ENCODE measurements at places on chromosomes 16 and 17. TPM values are rescaled to one million over a fixed set of nuclear protein-coding genes. Genes with fewer than 3 reads are reported as not detected.

DNA sequence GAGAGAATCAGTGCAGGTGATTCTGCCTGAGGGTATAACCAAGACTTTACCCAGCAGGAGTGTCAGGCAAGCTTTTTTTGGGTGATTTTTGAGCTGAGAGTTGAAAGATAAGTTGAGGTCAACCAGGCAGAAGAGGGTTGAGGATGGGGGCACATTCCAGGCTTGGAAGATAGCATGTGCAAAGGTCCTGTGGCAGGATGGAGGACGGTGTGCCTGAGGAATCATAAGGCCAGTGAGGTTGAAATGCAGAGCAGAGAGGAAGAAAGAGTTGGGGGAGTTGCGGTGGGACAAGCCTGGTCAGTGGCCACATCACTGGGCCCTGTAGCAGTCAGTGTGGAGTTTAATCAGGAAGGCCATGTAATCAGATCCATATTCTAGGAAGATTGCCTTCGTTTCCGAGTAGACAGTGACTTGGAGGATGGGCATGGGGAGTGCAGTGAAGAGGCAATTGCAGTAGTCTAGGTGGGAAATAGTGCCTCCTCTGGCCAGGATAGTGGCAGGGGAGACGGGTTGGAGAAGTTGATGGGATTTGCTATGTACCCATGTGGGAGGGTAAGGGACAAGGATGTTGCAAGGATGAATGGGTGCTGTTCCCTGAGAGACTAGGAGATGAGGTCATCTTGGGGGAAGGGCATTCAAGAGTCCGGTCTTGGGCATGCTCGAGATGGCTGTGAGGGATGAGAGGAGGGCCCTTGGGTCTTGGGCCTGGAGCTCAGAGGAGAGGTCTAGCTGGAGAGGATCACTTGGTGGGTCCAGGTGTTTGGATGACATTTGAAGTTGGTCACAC, 3.9 kb downstream of the PLEKHG4 start:
- no peak for DNase-seq

DNA sequence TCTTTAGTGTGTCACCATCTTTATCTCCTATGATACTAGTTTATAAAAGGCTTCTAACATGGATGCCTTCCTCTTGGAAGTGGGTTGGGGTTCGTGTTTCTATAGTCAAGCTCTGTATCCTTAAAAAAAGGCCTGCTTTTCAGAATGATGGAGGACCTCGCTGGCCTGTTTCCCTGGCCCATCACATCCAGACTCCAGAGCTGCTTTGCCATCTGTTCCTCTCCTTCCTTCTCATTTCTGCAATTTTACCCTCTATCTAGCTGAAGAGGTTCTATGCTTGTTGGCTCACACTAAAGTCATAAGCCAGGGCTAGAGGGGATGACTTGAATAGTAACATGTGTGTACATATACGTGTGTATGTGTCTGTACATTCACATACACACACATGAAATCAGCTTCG, 450.8 kb upstream of the HSBP1 start:
- no peak for DNase-seq

GRCh38 chr16:8377864-8378263, 212.4 kb downstream of the TMEM114 start:
- no peak for DNase-seq

- no peak for DNase-seq
Observed at GRCh38 chr16:52446080-52446479, 100.9 kb downstream of the TOX3 start.

DNA sequence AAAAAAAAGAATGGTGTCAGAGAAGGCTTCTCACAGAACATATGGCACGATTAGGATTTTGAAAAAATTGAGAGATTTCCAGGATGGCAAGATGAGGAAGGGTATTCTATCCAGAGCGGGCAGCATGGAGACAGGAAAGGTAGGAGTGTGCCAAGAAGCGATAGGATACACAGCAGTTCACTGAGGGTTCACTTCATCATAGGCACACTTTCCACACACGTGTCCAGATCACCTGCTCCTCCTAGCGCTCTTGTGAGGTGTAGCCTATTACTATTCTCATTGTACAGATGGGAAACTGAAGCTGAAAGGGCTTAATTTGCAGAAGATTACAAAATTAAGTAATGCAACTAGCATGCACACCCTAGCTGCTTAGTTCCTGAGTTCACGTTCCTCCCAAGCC, 6.2 kb upstream of the ELAC2 start:
- no peak for DNase-seq

- no peak for DNase-seq
Observed at GRCh38 chr16:72935896-72936295, 112.0 kb downstream of the ZFHX3 start.

DNA sequence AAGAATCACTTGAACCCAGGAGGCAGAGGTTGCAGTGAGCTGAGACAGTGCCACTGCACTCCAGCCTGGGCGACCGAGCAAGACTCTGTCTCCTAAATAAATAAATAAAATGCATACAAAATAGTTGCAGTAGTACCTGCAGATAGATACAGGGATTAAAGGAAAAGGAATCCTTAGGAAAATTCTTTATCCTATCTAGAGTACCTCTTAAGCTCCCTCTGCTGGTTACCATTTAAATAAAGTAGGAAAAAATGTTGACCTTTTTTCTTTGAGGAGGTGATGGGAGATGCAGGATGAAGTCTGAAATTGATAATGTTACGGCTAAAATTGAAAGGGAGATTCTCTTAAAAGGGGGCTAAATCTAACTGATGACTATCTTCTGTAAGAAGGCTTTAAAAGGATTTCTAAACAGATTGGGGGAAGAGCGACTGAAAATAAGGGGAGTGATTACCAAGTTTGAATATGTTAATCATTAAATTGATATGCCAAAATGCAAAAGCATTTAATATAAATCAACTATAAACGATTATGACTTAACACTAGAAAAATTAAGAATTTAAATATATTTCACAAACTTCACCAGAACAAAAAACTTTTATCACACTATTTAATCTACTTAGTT, 29.4 kb downstream of the C16orf87 start:
- no peak for DNase-seq

DNA sequence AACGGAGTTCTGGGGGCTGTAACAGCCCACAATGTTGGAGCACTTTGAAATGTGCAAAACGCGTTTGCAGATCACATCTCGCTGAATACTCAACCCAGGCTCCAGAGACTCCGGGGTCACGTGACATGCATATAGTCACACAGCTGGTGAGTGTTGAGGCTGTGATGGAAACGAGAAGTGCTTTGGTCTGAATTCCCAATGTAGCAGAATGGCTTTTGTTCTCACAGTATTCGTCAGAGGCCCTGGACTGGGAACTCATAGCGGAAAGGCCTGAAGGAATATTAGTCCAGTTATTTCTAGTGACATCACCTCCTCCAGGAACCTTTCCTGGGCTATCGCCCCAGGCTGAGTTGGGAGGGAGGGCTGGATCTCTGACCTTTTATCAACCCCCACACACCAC, 95.8 kb upstream of the CRHR1 start:
- no peak for DNase-seq

DNA sequence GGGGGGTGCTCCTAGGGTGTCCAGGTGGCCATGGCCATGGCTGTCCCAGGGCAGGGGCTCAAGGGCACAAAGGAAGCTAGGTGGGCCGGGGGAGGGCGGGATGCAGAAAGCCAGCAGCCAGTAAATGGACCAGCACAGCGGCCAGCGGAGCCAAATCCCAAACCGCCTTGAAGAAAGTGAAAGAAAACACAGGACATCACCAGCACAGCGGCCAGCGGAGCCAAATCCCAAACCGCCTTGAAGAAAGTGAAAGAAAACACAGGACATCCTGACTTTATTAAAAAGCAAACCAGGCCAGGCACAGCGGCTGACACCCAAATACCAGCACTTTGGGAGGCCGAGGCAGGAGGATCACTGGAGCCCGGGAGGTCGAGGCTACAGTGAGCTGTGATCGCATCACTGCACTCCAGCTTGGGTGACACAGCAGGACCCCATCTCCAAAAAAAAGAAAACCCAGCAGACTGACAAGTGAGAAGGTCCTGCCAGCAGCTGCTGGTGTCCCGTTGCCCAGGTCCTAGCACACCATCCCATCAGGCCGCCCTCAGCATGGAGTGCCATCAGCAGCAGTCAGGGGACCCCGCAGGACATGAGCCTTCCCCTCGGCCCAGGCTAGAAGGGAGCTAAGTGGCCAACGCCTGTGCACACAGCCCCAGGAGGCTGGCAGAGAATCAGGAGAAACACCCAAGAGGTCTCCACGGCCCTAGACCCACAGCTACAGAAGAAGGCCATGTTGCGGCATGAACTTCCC, 17.0 kb downstream of the SLC38A10 start:
- DNase-seq, result no peak

DNA sequence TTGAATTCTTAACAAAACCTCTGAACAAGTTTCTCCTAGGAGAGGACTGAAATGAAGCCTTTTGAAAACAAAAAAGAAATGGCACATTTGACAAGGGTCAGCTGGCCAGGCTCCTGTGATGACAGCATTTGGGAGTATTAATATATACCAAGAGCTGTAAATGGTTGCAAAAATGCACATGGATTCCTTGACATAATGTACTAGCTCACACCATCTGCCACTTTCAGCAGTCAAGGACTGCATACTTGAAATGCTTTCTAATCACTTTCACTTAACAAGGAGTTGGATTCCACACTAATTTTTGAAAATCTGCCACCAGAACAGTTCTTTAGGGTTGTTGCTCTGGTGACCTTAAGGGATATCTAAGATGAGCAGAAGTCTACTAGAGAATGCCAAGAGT, 236.7 kb upstream of the TOX3 start:
- DNase-seq, result no peak

- no peak for DNase-seq
Observed at GRCh38 chr17:67164302-67164701, 80.7 kb downstream of the HELZ start.

- DNase-seq, result no peak
Observed at GRCh38 chr16:29854520-29855100, 8.4 kb downstream of the CDIPT start.

GRCh38 chr17:51764387-51764971, 394.0 kb downstream of the CA10 start:
- no peak for DNase-seq

DNA sequence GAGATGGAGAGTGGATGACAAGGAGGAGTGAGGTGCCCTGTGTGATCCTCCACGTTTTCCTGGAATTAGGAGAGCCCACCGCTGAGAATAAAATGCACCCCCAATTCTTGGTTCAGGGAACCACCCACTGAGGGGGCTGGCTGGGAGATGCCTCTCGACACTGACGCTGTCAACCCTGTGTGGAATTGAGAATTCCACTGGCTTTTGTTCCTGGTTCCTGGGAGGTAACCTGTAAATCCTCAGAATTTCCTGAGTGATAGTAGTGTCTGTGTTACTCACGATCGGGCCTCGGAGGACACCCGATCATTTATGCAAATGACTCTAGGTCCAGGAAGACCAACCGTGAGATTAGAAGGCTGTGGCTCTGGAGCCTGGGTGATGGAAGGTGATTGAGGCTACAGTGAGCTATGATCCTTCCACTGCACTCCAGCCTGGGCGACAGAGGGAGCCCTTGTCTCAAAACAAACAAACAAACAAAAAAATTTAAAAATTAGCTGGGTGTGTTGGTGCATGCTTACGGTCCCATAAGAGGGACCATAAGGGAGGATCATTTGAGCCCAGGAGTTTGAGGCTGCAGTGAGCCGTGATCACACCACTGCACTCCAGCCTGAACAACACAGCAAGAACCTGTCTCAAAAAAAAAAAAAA, 11.7 kb upstream of the PRPSAP1 start:
- no peak for DNase-seq

GRCh38 chr17:81025065-81025740, 9.7 kb upstream of the BAIAP2 start:
- DNase-seq, result no peak

GRCh38 chr17:58153046-58153445, 4.9 kb downstream of the OR4D1 start:
- DNase-seq, result no peak

DNA sequence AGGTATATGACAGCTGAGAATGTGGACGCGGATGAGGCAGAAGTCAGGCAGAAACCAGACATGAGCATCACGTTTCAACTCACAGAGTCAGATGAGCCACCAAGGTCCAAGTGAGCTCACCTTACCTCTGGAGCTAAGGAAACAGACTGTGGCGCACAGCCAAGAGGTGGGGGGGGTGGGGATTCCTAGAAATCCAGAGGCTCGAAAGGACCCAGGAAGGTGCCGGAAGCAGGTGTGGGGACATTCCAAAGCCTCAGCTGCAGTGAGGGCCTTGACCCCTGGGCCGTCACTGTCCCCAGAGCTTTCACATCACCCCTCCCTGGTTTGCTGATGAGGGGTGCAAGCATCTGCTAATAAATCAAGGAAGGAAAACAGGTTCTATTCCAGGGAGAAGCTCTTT, 29.3 kb upstream of the RCVRN start:
- DNase-seq, result no peak

DNA sequence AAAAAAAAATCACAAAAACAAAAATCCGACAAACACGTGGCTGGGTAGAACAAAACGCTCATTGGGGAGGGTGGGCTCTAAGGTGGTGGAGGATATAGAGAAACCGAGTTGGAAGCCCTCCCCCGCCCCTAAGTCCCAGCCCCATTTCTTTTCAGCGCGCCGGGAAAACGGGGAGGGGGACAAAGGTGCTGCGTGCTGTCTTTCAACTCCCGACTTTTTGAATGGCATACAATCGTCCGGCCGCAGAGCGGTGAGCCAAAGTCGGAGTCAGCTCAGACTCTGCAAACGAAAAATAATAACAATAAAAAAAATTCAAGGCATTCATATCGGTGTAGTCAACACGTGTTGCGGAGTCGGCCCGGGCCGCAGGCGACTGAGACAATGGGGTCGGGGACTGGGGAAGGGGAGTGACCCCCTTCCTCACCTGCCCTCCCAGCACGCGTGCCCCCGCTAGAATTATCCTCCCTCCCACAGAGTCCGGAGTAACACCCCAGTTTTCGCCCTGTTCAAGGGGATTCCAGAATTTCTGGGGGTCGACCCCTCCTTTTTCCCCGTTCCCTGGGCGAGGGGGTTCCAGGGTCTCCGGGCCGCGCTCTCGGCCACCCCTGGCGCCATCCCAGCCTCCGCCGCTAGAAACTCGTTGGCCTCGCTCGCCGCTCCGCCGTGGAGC, 1.7 kb upstream of the IGF2BP1 start:
- peak; percentile 33 for DNase-seq

- no peak for DNase-seq
Observed at GRCh38 chr17:50150354-50151040, at the start of gene PPP1R9B. Gene PPP1R9B, minus strand, starts transcription at chr17:50150677. Its CDS starts 164 bp downstream, at chr17:50150513.

Gene ZNF18
- total RNA-seq, result 11.8 TPM

Gene SPECC1
- 7.5 TPM for total RNA-seq

Gene MAPT
- 0.18 TPM for total RNA-seq

Gene NSF
- total RNA-seq, result 107 TPM

Gene GNGT2
- 8.1 TPM for total RNA-seq

Gene GAS7
- 44.2 TPM for total RNA-seq

Gene NPIPA3
- 1.8 TPM for total RNA-seq
